IPS DF 6.9 (cell line): ENCODE measurements at places on chromosomes 2 and 18.

DNA sequence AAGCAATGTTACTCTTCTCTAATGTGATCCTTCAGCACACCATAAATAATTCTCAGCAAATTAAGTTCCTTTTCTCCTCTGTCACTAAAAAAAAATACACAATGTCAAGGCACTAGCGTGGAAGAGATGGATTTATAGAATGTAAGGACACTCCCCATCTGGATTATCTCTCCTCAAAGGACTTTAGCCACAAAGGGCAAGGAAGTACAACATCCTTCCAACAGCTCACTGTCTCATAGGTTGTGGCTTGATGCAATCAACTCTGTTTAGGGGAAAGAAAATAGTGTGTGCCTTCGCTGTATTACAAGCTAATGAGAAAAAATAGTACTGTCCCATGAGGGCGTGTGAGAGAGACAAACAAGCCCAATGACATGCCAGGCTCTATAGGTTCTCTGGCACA, 129.1 kb upstream of the DNMT3A start:
- no peak for DNase-seq

DNA sequence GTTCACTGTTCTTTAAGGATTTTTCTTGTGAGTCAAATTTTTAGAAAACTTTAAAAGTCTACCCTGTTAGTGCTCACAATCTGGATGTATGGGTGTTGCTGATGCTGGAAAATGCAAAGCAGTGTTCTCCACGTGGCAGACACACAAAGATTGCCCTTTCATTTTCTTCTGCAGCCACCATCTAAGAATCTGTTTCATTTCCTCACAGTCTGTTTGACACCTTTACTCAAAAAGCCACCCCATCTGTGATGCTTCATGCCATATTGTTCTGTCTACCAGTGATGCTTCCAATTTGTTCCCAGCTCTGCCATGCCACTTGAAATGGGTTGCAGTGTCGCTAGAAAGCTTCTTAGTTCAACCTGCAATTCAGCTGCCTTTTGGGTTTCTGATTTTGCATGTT, 464.2 kb upstream of the UBE2E3 start:
- DNase-seq, result no peak

GRCh38 chr2:104523921-104524320, 330.0 kb upstream of the POU3F3 start:
- DNase-seq, result no peak

- DNase-seq, result no peak
Measured at GRCh38 chr2:72026819-72027425, 120.7 kb downstream of the CYP26B1 start.

- DNase-seq, result no peak
Measured at GRCh38 chr2:127003070-127003800, 103.7 kb downstream of the BIN1 start.

DNA sequence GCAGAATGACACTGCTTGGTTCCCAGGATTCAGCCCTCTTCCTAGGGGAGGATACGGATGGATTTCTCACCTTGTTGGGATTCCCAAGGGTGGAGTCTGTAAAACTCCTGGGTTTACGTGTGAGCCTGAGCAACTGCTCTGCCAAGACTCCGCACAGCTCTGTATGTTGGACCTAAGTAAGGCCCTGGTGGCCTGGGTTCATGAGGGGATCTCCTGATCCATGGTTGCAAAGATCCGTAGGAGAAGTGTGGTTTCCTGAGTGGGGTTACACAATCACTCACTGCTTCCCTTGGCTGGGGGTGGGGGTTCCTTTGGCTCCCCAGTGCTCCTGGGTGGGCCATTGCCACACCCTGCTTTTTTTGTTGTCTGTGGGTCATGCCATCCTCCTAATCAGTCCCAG, 37.7 kb downstream of the ANKRD12 start:
- DNase-seq, result no peak

DNA sequence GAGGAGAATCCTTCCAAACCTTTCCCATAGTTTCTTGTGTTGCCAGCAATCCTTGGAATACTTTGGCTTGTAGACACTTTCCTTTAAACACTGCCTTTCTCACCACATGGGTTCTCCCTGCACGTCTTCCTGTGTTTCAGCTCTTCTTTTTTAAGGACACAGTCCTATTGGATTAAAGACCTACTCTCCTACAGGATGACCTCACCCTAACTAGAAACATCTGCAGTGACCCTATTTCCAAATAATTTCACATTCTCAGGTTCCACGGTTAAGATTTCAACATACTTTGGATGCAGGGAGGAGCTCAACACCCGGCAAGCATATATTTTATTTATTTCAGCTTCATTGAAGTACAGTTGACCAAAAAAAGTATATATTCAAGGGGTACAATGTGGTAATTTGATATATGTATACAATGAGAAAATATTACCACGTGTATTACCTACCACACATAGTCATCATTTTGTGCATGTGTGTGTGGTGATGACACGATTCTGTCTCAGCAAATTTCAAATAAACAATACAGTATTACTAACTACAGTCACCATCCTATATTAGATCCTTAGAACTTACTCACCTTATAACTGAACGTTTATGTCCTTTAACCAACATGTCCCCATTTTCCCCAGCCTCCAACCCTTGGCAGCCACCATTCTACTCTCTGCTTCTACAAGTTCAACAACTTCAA, 745.0 kb downstream of the CBLN2 start:
- DNase-seq, result no peak

- no peak for DNase-seq
Measured at GRCh38 chr2:150464270-150464669, 23.2 kb downstream of the RND3 start.

DNA sequence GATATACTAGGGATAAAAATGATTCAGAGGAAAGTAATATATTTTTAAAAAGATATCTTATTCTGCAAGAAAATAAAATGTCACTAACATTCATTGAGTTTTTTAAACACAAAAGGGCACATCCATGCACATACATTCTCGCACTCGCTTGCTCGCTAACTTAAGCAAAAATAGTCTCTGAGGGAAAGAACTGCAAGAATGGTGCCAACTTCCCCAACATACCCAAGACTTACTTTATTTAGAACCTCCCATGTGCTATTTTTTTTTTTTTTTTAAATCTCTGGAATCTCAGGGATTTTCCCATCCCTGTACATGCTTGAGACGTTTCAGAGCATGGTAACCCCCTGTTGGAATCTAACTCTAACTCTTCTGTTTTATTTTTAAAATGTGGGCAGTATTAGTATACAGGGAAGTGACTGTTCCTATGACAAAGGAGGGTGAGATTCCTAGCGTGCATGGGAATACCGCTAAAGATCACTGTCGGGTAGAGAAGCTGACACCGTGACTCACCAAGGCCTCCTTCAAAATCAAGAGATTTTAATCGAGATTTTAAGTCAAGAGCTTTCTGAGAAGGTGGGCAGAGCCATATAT, 187.9 kb upstream of the ZEB2 start:
- DNase-seq, result no peak

GRCh38 chr2:106664669-106665068, 177.5 kb downstream of the CD8B2 start:
- no peak for DNase-seq

GRCh38 chr2:63814114-63814513, 27.6 kb upstream of the UGP2 start:
- no peak for DNase-seq

DNA sequence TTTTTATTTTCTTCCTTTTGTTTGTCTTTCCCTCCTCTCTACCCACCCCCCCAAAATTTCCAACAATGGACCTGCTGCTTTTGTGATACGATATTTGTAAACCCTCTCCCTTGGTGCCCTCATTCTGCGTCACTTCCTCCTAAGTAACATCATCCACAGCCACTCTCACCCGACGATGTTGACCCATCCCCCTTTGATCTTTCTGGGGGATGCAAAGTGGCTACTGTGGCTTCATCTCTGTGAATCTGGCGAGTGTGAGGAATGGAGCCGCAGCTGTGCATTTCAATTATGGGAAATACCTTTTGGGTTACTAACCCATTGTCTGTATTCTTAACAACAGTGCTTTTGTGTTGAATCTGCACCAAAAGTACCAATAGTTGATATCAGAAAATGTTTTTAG, 19.4 kb downstream of the ANTXR1 start:
- no peak for DNase-seq

DNA sequence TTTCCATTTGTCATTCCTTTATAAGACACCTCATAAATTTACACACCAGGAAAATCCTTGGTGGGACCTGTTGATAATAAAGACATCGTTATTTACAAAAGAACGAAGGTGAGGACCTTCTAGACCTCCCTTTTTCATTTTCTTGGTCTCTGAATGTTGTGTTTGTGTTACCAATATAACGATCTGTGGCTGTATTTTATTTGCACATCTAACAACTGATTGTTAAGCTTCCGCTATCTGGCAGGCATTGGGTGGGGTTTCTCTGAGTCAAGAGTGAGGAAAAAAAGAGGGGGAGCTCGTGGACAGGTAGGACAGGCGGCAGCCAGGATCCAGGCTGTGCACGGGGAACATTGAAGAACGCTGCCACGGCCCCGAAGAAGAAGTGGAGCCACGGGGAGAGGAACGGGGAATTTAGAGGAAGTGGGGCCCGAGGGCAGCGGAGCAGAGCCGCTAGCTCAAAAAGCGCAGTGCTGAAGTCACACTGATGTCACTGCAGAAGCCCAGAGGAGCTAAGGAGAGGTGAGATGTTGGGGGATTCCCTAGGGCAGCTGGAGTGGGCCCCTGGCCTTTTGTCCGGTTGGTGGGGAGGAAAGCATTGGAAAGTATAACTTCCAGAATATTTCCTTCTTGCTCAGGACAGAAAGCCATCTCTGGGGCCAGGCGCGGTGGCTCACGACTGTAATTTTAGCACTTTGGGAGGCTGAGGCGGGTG, 20.9 kb upstream of the DNMT3A start:
- DNase-seq, result no peak

DNA sequence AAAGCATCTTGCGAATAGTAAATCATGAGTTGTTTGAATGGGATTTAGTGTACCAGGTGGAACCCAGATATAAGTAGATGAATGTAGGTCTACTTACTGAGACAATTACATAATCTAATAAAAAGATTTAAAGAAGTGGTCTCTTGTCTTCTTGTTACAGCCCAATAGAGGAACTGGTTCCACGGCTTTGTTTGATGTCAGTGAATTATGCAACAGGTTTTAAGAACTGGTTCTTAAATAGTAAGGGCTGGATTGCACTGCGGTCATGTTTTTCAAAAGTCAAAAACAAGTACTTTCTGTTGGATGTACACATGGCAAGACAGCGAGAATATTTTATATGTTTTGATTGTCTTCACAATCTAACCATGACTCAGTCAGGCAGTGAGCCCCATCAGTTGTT, 15.4 kb upstream of the SLC9A2 start:
- DNase-seq, result no peak

DNA sequence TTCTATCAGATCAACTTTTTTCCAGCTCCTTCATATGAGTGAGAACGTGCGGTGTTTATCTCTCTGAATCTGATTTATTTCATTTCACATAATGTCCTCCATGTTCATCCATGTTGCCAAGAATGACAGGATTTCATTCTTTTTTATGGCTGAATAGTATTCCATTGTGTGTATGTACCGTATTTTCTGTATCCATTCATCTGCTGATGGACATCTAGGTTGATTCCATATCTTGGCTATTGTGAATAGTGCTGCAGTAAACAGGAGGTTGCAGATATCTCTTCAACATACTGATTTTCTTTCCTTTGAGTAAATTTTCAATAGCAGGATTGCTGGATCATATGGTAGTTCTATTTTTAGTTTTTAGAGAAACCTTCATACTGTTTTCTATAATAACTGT, 388.5 kb downstream of the DCDC2C start:
- DNase-seq, result no peak
